ENCODE measurements at places on chromosomes 2 and 18.

GRCh38 chr2:1727796-1728474 is 16.4 kb downstream of the PXDN start:
- DNase-seq = no peak

DNA sequence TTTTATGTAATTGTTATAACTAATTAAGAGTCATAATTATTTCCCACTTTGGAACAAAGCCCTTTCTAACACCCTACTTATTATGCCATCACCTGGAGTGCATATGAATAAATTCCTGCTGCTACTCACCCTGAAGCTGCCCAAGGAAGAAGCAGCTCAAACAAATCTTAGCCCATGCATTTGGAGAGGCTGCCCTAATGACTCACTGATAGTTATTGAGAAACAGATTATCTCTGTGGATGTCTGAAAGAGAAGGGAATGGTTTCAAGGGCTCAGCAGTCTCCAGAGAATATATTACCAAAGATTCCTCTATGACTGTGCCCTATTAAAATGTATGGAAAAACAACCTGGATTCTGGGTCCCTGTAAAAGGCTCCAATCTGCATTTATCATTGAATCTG is 81.0 kb downstream of the GPR39 start:
- DNase-seq = no peak

DNA sequence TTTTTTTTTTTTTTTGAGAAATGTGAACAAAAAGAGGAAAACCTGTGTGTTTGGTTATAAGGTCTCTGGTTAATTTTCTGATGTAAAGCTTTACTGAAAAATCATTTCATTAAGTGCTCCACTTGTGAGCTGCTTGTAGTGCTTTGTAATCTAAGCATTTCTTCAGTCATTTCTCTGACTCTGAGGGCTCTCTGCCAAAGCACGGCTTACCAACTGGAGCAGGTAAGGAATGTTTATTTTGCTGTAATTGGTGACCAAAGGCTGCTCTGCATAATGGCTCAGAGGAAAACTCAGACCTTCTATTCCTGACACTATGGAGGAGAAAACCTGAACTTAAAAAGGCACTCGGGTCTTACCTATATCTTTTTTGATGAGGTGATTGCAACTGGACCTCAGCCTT is 848.8 kb downstream of the MBD2 start:
- no peak for DNase-seq

DNA sequence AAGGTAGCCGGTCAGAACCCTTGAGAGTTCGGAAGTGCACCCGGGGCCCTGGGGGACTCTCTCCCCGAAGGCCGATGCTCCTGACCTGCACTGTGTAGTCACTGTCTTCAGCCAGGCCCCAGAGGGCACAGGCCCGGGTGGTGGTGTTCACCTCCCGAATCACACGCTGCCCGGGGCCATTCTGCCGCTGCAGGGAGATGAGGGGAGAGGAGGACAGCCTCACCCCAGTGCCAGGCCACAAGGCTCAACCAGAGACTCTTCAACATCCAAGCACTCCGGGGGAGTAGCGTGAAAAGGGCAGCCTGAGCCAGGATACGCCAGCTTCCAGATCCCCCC is 1.1 kb downstream of the FNDC4 start:
- no peak for DNase-seq

GRCh38 chr2:101770726-101771125 is 73.2 kb downstream of the MAP4K4 start:
- no peak for DNase-seq

DNA sequence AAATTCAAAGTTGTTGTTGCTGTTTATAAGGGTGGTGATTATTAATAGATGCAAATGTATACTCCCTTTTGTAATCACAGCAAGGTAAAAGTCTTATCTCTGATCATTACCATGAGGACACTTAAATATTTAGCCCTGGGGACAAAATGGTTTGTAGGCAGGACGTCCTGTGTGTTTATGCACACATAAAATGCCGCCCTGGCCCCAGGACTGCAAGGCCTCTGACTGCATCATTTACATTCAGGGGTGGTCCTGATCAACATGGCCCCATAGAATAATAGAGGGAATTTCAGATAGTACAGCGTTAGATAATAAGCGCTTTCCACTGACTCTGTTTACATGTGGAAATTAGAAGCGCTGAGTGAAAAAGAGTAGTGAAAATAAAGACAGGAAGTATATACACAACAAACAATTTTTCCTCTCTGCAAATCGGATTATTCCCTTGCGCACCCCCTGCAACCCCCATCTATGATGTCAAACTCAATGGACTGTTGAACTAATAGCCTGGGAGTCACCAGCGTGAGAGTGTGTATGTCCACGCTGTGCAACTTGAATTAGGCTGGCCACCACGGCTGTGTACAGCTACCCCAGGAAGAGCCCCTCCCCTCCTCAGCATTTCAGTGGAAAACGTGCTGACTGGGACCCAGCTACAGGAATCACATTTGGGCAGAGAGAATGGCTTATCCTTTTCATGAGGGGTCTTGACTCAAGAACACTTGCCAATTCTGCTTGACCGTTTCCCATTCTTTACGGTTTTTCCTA is 291.5 kb downstream of the SOX11 start:
- DNase-seq = no peak

GRCh38 chr2:15616850-15617777 is 25.4 kb downstream of the DDX1 start:
- DNase-seq = no peak

DNA sequence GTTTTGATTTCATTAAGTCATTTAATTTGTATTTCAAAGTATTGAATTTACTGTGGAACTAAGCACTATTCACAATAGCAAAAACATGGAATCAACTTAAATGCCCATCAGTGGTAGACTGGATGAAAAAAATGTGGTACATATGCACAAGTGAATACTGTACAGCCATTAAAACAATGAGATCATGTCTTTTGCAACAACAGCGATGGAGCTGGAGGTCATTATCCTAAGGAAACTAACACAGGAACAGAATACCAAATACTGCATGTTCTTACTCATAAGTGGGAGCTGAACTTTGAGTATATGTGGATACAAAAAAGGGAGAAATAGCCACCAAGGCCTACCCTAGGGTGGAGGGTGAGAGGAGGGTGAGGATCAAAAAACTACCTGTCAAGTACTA is 164.4 kb downstream of the BABAM2 start:
- DNase-seq = no peak

DNA sequence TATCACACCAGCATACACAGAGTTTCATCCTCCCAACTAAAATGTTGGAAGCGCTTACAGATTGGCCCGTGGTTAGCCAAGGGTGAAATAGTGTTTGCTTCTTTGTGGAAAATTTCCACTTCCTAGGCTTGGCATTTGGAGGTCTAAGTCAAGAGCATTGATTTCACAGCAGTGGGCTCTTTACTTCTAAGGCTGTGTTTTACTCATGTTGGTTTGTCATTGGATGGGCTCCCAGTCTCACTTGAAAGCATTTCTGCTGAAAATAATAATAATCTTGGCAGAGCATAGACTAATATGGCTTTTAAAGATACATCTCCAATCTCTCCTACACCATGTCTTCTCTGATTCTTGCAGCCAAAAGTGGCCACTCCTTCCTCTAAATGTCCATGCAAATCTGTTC is 82.9 kb downstream of the DYNAP start:
- DNase-seq = no peak

DNA sequence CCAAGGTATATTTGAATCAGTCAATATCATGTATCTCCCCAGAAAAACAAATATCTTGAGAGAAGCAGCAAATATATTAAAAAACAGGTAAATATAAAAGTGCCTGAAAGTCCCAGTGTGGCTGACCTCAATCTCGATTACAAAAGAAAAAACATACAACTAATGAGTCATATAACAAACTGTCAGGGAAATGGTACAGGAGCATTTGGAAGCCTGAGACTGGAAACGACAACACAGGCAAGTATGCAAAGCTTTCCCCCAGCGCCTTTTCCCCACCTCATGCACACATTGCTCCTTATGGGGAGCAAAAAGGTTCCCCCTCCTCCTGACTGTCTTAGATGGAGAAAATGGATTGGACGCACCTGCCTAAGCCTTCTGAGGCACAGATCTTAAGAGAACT is 230.7 kb downstream of the TMX3 start:
- no peak for DNase-seq

- no peak for DNase-seq
Measured at GRCh38 chr2:134324947-134325346, 71.1 kb downstream of the MGAT5 start.

- no peak for DNase-seq
Measured at GRCh38 chr2:7013471-7014160, 96.4 kb downstream of the RNF144A start.

DNA sequence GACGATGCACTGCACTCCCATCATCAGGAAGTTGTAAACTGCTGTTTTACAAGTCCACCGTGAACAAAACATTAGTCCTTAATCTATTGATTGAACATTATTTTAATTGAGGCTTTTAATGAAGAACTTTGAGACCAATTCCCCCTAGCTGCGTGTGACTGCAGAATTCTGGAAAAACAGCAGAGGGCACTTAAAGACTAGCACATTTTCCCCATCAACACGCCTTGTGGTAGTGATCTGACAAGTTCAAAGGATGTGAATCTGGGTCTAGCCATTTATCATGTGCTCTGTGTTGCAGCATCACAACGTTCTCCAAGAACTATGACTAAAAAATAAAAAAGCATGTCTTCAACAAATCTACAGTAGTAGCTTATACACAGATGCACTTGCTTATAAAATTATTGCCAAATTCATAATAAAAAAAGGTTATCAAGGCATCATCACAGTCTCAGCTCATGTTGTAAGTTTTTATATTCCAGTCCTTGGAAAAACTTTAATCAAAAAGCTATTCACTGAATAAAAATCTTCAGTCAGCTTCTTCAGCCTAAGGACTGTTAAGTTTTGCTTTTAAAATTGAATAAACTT is 35.8 kb downstream of the SKOR2 start:
- DNase-seq = no peak

GRCh38 chr2:142872882-142873724 is 4.4 kb upstream of the KYNU start:
- no peak for DNase-seq

GRCh38 chr18:68431111-68431921 is 283.6 kb downstream of the TMX3 start:
- DNase-seq = no peak

DNA sequence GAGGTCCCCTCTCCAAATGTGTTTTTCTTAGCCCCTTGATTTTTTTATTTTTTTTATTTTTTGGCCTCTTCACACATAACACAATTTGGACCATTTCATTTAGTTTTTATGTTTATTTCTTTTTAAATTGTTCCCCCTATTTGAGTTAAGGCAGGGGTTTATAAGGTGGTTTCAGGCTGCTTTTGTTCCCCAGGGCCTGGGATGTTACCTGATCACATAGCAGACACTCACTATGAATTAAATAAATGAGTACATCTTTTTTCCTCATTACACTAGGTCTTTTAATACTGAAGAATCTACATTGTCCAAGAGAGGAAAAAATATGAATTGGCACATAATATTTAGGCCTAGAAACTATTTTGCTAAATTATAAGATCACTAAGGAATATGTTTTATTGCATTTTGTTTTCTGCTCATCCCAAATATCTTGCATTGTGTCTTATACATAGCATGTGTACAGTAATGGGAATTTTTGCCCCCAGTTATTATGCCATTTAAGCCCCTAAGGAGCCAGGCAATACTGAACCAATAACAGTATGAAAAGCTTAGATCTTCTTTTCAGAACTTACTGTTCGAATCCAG is 112.4 kb upstream of the MAPRE2 start:
- DNase-seq = no peak

GRCh38 chr18:31102025-31102684 is at the start of gene DSC2:
Gene DSC2 (minus strand): TSS chr18:31102421. CDS start chr18:31101971, 450 bp downstream.
- DNase-seq = no peak

DNA sequence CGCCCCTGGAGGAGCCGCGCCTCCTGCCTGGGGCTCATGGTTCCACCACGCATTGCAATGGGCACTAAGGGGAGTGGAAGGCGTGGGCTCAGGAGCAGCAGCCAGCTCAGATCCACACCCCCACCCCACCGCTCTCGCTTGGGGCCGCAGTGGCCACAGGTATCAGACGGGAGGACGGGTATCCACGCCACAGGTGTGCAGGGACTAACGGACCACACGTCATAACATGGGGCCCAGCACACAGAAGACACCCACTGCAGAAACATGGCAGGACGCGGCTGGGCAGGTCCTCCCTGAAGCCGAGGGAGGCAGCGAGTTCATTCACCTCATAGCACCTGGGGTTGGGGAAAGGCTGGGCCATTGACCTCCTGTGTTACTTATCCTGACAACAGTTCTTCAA is 13.0 kb downstream of the HDAC4 start:
- no peak for DNase-seq

GRCh38 chr2:234514099-234514498 is 17.2 kb upstream of the ARL4C start:
- DNase-seq = no peak

DNA sequence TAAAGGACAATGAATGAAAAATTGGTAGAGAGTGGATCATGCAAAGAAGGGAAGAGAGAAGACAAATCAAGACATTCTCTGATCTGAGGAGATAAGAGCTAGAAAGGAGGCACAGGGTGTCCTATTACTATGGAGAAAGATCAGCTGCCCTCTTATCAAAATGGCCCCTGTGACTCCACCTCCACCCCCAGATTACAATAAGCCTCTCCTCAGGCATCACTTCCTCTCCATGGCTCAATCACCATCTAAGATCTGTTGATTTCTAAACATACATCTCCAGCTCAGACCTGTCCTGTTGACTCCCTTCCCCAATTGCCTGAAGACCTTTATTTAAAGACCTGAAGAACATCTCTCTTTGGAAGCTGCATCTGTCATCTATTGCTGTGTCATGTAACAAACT is 43.2 kb downstream of the SP100 start:
- DNase-seq = no peak

DNA sequence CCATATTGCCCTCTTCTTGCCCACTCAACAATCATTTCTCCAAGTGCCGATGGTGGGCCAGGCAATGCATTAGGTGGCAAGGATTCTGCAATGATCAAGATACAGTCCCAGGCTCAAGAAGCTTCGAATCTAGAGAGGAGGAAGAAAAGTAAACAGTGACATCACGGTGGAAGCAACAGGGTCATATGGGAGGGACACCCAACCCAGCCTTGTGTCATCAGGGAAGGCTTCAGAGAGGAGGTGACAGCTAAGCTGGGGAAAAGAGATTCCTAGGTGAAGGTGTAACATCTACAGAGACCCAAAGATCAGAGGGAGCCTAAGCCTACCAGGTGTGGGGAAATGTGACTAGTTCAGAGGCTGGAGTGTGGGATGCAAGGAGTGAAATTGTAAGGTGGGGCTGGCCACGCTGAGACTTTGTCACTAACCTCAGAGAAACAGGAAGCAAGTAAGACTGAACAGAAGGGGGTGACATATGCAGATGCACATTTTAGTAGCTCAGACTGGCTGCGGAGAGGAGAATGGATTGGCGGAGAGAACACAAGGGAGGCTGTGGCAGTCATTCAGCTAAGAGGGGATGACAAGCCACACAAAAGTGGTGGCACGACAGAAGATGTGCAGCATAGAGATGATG is 104.9 kb downstream of the ANKRD44 start:
- DNase-seq = peak; percentile 67

GRCh38 chr18:57915865-57916582 is 112.9 kb upstream of the ATP8B1 start:
- no peak for DNase-seq

- no peak for DNase-seq
Measured at GRCh38 chr2:205465791-205466190, 216.5 kb upstream of the NRP2 start.

All from T follicular helper cell (primary cell).